ENCODE measurements at places on chromosomes 13 and 19.
A peak's percentile ranks its signal among the peaks of the same experiment; 100 is the strongest.

DNA sequence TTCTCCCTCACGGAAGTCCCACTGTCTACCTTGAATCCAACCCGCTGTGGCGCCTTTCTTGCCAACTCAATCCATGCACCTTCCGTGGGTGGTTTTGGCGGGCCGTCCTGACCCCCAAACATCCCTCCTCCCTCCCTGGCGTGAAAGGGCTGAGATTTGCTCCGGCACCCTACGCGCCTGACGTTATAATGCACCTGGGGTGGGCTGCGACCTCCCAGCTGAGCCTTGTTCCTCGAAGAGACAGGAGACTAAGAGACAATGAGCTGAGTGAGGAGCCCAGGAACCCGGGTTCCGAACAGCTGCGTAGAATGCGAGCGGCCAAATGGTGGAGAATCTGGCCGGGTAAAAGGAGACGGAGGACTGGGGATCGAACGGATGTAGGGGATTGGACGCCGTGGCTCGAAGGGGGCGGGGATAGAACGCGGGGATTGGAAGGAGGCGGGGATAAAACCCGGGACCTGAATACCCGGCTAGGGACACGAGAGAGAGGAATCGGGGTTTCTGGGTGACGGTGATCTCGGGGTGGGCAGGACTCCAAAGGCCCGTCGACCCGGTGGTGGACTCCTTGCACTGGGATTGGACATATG, at the start of gene CPT1C:
Gene CPT1C, plus strand, starts transcription at position 461 of the 587 bp plus-strand sequence. CDS start 1,137 bp downstream, outside the sequence.
- DNase-seq: no peak

GRCh38 chr19:33558151-33558550, 36.6 kb upstream of the PEPD start:
- DNase-seq: no peak

GRCh38 chr13:44884076-44884729, 105.1 kb downstream of the NUFIP1 start:
- DNase-seq: no peak

DNA sequence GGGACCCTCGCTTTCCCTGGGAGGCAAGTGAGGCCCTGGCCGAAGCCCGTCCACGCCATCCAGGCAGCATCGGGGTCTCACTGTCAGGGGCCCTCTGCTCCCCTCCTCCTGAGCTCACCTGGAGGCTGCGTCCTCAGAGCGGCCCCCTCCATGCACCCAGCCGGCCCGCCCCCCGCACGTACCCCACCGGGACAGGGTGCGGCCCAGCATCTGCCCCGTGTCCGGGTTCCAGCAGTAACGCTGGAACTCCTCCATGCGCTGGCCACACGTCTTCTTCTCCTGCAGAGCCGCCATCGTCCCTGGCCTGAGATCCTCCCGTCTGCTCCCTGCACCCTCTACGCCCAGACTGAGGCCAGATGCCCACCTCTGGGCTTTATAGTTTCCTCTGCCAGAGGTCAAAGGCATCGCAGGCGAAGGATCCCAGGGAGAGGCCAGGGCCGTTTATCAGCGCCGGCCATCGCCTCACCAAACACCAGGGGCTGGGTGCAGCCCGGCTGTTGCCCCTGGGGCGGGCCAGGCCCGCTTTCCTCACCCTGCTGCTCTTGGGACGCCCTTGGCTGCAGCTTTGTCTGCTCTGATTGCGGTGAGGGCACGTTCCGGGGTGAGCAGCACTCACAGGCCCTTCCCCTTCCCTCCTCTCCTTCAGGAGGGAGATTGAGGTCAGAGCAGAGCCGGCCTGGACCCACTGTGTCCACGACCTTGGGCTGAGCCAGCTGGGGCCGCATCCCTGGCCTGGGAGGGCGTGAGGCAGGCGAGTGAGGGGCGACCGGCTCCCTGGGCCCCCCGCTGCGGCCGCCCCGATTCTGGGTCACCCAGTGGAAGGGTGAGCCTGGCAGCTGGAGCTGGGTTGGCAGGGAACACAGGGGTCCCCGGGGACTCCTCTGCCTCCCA, at the start of gene ATP4B:
Gene ATP4B, minus strand, starts transcription at position 348 of the 891 bp plus-strand sequence. Its CDS starts 54 bp downstream, at position 294.
- DNase-seq: no peak

- DNase-seq: peak; percentile 81
Measured at GRCh38 chr19:28603453-28603852, 609.5 kb downstream of the UQCRFS1 start.
